Activated T-helper 1 cell treated with anti-CD3 and anti-CD28 coated beads, Interleukin-12 subunit alpha, Interleukin-12 subunit beta, Interleukin-2, Interleukin-4 antibody, amounts not matched to agents 30 ng/mL and 10 ng/mL and 1 ng/mL, durations not matched to agents 14 hours and 24 hours and 36 hours (primary cell): ENCODE measurements at places on chromosomes 5 and 9. TPM values are rescaled to one million over a fixed set of nuclear protein-coding genes. Genes with fewer than 3 reads are reported as not detected.

- DNase-seq = no peak
- H3K27me3 ChIP-seq = no peaks in the 10 kb centered on the region
- H3K36me3 ChIP-seq = no peaks in the 10 kb centered on the region
- H3K4me1 ChIP-seq = no peaks in the 10 kb centered on the region
- no peak overlapping the region for H3K27ac ChIP-seq
These were observed 6.1 kb downstream of the SARDH start for GRCh38 chr9:133731876-133732638.

GRCh38 chr5:16862777-16863176 is 73.3 kb downstream of the MYO10 start:
- no peaks in the 10 kb centered on the region for H3K27me3 ChIP-seq
- no peak overlapping the region for H3K27ac ChIP-seq
- H3K4me1 ChIP-seq = no peaks in the 10 kb centered on the region
- H3K36me3 ChIP-seq = no peaks in the 10 kb centered on the region
- no peak overlapping the region for H3K4me3 ChIP-seq

GRCh38 chr5:59123595-59124561 is 541.0 kb downstream of the RAB3C start:
- no peaks in the 10 kb centered on the region for H3K27me3 ChIP-seq
- peaks cover 6% of the 10 kb centered on the region for H3K4me1 ChIP-seq
- peak; percentile 31 for DNase-seq
- peaks cover 6% of the 10 kb centered on the region for H3K36me3 ChIP-seq
- no peak overlapping the region for H3K4me3 ChIP-seq

DNA sequence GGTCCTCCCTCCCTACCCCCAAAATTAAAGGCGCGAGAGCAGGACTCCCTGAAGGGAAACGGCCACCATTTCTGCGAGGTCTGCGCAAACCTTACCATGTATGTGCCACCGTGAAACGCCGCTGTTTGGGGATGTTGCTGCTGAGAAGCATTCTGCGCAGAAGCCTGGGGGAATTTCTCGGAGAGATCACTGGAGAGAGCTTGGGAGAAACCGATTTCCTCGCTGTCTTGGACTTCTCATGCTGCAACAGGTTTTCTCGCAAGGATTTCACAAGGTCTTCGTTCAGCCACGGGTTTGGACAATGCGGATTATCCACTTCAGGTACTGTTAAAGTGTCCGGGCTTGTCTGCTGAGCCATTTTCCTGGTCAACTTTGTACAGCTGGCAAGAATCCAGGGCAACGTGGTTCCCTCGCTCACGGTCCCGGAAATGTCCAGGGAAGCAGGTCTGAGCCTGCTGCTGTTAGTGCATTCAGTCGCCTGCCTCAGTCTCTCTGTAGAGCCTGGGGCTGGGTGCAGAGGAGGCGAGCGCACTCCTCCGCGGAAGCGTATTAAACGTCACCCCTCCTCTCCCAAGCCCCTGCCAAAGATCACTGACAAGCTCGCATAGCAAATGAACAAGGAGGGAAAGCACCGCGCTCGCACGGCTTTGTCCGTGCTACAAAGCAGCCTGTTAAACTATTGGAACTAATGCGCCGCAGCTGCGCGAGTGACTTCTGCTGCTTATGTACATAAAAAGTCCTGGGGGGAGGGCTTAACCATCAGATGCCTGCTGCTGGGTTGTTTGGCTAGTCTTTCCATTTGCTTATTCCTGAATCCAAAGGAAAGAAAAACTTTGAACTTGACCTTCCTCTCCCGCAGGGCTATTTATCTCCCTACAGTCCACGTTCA is 125.1 kb downstream of the PDE4D start:
- H3K4me1 ChIP-seq = peaks cover 18% of the 10 kb centered on the region
- no peak for DNase-seq
- H3K27ac ChIP-seq = peak overlapping the region; percentile 26
- H3K36me3 ChIP-seq = no peaks in the 10 kb centered on the region
- peaks cover 34% of the 10 kb centered on the region for H3K27me3 ChIP-seq

DNA sequence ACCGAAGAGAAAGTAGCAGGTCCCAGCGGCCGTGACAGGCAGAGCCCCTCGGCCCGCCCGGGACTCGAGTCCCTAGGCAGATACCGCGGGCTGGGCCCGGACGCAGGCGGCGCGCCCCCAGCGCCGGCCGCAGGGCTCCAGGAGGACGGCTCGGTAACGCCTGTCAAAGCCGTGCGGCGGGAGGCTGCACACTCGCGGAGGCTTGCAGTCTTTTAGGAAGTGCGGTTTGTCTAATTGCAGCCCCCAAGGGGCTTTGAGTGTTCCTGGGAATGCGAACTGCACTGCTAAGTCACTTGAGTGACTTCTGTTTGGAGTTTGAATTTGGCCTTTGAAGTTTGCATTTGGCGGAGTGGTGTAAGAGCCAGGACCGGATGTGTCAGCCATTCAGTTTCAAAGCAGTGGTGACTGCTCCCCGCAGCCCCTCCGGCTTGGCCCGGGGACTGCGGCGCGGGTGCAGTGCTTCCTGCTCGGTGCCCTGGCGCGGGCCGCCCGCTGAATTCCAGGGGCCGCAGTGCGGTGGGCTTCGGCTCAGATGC is 1.3 kb downstream of the MAP3K1 start:
- H3K27me3 ChIP-seq = no peaks in the 10 kb centered on the region
- DNase-seq = peak; percentile 64
- peaks cover 60% of the 10 kb centered on the region for H3K4me1 ChIP-seq
- peak overlapping the region; percentile 93 for H3K27ac ChIP-seq
- peaks cover 11% of the 10 kb centered on the region for H3K36me3 ChIP-seq

Gene HAVCR2
- 128 and 129 TPM in 2 replicates for total RNA-seq

- H3K27me3 ChIP-seq = no peaks in the 10 kb centered on the region
- H3K27ac ChIP-seq = peak overlapping the region; percentile 89
- H3K4me3 ChIP-seq = peak overlapping the region; percentile 91
- peaks cover 15% of the 10 kb centered on the region for H3K36me3 ChIP-seq
These were observed 472 bp downstream of the FBXO4 start for GRCh38 chr5:41925555-41925951.

Gene PCDHGB3
- total RNA-seq = 0.47 and 0.66 TPM in 2 replicates

DNA sequence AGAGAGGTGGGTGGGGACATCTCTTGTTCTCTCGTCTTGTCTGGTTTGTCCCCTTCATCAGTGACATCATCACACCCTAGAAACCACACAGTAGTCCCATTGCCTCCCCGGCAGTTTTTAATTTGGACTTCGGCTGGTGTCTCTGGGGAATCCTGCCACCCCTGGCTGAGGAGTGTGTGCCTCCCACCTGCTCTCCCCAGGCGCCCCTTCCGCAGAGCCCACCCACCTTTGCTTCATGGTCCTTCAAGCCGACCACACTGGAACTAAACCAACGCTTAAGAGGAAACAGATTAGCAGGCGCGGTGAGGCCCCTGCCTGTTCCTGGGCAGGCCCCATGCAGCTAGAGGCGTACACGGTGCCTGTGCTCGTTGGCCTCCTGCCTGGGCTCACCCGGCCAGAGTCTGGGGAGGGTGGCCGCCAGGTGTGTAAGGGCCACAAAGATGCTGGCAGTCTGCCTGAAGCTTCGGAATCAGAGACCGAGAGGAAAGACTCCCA is 107.6 kb upstream of the SPRY4 start:
- H3K4me3 ChIP-seq = peak overlapping the region; percentile 66
- no peaks in the 10 kb centered on the region for H3K27me3 ChIP-seq
- peak; percentile 19 for DNase-seq
- peaks cover 36% of the 10 kb centered on the region for H3K4me1 ChIP-seq

Gene SLC9A3
- total RNA-seq = 2.3 and 3.0 TPM in 2 replicates

DNA sequence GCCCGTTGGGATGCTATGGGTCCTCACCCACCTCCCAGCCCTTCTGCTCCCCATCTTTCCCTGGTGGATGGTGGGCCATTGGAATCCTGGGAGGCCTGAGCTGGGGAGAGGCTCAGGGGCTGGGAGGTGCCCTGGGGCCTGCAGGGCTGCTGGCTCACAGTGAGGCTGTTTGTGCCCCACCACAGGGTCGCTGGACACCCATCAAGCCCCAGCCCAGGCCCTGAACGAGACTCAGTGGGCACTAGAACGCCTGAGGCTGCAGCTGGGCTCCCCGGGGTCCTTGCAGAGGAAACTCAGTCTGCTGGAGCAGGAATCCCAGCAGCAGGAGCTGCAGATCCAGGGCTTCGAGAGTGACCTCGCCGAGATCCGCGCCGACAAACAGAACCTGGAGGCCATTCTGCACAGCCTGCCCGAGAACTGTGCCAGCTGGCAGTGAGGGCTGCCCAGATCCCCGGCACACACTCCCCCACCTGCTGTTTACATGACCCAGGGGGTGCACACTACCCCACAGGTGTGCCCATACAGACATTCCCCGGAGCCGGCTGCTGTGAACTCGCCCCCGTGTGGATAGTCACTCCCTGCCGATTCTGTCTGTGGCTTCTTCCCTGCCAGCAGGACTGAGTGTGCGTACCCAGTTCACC is 4.9 kb upstream of the AIF1L start:
- peaks cover 24% of the 10 kb centered on the region for H3K27me3 ChIP-seq
- H3K27ac ChIP-seq = no peak overlapping the region
- no peak for DNase-seq
- H3K4me3 ChIP-seq = no peak overlapping the region

GRCh38 chr9:78234810-78235209 is 1.1 kb upstream of the CEP78 start:
- H3K36me3 ChIP-seq = peaks cover 11% of the 10 kb centered on the region
- H3K27me3 ChIP-seq = peaks cover 4% of the 10 kb centered on the region
- H3K27ac ChIP-seq = no peak overlapping the region
- DNase-seq = no peak
- H3K4me1 ChIP-seq = peaks cover 26% of the 10 kb centered on the region

GRCh38 chr5:140189977-140190871 is 15.2 kb downstream of the CYSTM1 start:
- no peaks in the 10 kb centered on the region for H3K4me1 ChIP-seq
- no peak overlapping the region for H3K27ac ChIP-seq
- H3K36me3 ChIP-seq = no peaks in the 10 kb centered on the region
- no peak for DNase-seq
- peaks cover 6% of the 10 kb centered on the region for H3K27me3 ChIP-seq

Gene SHC3
- total RNA-seq = not detected in 2 replicates

Gene UNC13B
- 0.34 and 0.41 TPM in 2 replicates for total RNA-seq

GRCh38 chr9:33476503-33476902 is 2.8 kb upstream of the NOL6 start:
- H3K27ac ChIP-seq = no peak overlapping the region
- peaks cover 8% of the 10 kb centered on the region for H3K36me3 ChIP-seq
- peaks cover 16% of the 10 kb centered on the region for H3K4me1 ChIP-seq
- DNase-seq = no peak
- no peak overlapping the region for H3K4me3 ChIP-seq

DNA sequence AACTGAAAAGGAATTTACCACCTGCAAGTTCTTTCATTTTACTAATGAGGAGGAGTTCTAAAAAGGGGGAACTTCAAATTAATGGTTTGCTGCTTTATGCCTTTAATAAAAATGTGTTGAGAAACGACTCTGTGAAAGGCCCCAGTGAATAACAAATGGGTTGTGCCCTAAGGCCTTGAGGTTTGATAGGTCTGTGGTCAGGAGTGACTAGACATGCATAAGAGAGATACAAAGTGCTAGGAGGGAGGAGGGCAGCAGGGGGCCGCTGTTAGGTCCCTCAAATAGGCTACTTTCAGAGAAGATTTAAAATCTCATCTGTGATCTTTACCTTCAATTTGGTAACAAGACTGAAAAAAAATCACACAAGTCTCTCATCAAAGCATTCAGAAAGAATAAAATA is 58.3 kb downstream of the FAM81B start:
- no peak overlapping the region for H3K27ac ChIP-seq
- H3K4me1 ChIP-seq = no peaks in the 10 kb centered on the region
- peaks cover 11% of the 10 kb centered on the region for H3K27me3 ChIP-seq
- no peak overlapping the region for H3K4me3 ChIP-seq
- no peak for DNase-seq
- no peaks in the 10 kb centered on the region for H3K36me3 ChIP-seq
